ENCODE measurements at places on chromosomes 4 and X. TPM values are rescaled to one million over a fixed set of nuclear protein-coding genes. Genes with fewer than 3 reads are reported as not detected.

GPR34 gene
- total RNA-seq, result 10.3 TPM

PPARGC1A gene
- total RNA-seq, result 21.6 TPM

ZC4H2 gene
- 13.1 TPM for total RNA-seq

RAB28 gene
- 25.0 TPM for total RNA-seq

PF4V1 gene
- total RNA-seq, result not detected

- no peak for DNase-seq
Measured at GRCh38 chrX:43581167-43581566, 74.9 kb upstream of the MAOA start.

DNA sequence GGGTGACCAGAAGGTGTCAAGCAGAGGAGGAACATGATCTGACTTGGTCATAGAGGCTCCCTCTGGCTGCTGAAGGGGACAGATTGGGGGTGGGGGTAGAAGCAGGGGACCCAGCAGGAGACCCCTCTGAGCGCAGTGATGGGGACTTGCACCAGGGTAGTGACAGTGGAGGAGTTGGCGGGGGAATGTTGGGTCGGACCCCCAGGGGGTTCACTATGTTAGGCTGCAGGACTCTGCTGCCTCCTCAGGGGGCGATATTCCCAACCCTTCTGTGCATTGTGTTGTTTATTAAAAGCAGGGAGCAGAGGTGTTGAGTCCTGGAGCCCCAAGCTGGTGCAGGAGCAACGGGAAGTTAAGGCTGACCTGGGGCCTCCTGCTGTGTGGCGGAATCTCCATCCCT lies 8.8 kb downstream of the WDR13 start:
- no peak for DNase-seq

- DNase-seq, result no peak
Measured at GRCh38 chrX:46216406-46216805, 328.8 kb downstream of the ZNF674 start.

DNA sequence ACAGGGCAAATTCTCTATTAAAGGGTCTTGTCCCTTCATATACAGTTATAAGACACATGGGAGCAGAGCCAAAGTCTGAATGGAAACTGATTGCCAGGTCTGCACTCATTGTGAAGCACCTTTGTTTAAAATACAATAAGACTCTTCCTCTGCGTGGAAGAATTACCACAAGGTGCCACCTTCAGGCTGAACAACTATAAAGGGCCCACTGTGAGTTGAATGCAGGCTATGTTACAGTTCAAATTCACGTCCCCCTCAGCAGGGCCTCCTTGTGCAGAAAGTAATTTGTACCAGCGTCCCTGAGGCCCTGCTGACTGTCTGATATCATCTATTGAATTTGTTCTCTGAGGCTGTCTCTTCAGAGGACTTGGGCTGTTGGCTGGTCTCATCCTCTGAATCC lies 225.8 kb upstream of the TEX13C start:
- no peak for DNase-seq

DNA sequence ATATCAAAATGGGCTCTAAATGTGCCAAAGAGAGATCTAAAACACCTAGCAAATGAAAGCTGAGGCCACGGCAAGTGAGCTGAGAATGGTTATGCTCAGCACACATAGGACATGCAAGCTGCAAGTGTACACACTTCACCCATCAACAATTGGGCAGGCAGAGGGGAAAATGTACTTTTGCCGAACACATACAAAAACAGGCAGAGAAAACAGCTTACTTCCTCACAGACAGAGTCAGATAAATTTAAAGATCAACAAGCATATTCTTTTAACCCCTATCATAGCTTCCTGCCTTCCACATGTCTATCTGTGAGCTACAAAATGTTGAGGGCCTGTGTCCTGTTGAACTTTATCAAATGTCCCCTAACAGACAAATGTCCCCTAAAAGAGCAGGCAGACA lies 60.3 kb downstream of the SH3KBP1 start:
- no peak for DNase-seq
